ENCODE measurements at places on chromosomes 7 and 10.

DNA sequence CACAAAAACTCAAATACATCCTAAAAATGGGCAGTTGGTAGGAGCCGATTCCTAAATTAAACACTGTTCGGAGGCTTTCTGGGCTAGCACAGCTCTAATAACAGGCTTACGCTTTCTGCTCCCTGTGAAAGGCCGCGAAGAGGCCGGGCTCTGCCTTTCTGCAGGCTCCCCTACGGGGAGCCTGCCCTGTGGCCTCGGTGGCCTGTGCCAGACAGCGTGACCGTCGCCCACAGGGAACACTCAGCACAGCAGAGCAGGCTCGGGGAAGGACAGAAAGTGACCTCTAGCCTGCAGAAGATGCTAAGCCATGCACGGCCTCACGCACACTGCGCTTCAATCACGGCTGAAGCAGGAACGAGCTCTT lies 64.2 kb downstream of the DIP2C start:
- DNase-seq = no peak

GRCh38 chr7:111264111-111264868 lies 173.4 kb downstream of the LRRN3 start:
- no peak for DNase-seq

DNA sequence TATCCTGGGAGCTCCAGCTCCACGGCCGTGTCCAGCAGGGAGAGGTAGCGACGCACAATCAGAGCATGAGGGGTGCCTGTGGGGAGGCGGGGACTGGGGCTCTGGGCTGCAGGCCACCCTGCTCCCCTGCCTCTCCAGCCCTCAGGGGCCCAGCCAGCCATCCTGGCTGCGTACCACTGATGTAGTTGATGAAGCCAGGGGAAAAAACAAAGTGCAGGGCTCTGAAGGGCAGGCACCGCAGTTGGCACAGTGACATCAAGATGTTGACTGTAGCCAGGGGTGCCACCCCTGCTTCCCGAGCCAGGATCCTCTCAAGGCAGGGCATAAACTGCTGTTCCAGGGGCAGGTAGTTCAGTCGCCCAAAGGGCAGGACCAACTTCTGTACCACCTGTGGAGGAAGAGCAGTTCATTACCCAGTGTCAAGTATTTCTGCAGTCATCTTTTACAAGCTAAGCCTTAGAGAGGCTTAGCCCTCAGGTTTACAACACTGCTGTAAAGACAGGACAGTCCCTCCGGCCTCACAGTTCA lies 2.8 kb downstream of the FASTK start:
- no peak for DNase-seq

GRCh38 chr10:122143238-122143841 lies 127.8 kb upstream of the BTBD16 start:
- DNase-seq = no peak

DNA sequence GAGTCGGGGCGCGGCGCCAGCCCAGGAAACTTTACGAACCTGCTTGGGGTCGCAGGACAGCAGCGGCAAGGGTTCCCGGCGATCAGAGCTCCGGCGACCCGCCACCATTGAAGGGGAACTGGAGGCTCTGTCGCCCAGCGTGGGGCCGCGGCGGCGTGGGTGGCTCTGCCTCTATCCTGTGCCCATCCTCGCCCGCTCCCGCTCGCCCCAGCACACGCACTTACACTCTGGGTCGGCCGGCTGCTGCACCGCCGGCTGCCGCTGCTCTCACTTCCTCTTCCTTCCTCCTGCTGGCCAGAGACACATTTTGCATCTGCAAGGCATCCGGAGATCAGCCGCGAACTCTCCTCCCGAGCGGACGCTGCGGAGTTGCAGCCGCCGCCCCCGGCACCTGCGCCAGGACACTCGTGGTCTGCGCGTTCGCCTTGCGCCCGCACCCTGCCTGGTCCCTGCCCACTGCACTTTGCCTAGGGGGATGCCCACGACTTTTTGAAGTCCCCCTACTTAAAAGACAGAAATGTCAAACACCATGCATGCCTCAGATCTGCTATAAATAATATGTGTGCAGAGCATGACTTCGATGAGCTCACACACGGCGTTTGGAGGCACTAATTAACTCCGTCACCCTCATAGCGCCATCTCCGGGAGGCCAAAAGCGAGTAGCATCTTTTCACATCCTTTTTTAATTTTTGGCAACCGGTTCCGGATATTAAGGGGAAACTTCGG lies at the start of gene ELMO1:
TSS of gene ELMO1 (minus strand) at position 229 of the 726 bp plus-strand sequence. CDS start 106,174 bp downstream, outside the sequence.
- DNase-seq = peak; percentile 51

GRCh38 chr7:2687881-2688318 lies at the start of gene AMZ1:
AMZ1 (plus strand) TSS chr7:2688202; CDS start chr7:2700452, 12,250 bp downstream.
- no peak for DNase-seq

- DNase-seq = no peak
These were observed 587.2 kb downstream of the SORCS1 start for GRCh38 chr10:106577266-106577665.

- no peak for DNase-seq
These were observed 44.6 kb upstream of the C1QL3 start for GRCh38 chr10:16566202-16566805.

GRCh38 chr10:97842656-97843280 lies 6.9 kb upstream of the GOLGA7B start:
- no peak for DNase-seq

- peak; percentile 6 for DNase-seq
These were observed 131.1 kb upstream of the CDK1 start for GRCh38 chr10:60646966-60647796.

GRCh38 chr10:57562211-57562610 lies 705.5 kb downstream of the IPMK start:
- no peak for DNase-seq

DNA sequence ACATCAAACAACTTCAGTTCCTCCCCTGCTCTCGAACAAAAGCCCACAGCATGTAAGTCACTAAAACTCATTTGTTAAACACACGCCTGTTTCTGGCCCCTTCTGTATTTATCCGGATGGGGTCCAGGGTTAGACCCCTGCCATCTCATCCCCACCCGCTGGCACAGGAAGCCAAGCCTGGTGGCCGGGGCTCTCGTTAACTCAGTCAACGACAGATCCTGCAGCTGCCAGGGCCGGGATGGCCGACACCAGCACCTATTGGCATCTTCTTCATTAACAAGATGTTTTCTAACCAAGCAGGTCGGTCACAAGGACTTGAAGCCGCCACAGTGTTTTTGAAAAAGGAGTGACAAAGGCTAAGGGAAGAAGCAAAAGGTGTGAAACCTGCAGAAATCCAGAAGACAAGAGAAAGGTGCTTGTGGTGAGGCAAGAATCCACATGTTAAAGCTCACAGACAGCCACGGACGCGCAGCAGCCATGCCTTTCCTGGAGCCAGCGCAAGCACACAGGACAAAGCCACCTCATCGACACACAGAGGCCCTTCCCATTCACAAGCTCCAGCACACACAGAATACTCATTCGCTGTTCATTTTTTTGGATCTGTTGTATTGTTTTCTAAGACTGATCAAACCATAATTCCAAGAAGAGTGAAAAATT lies 202.7 kb downstream of the DIP2C start:
- no peak for DNase-seq

DNA sequence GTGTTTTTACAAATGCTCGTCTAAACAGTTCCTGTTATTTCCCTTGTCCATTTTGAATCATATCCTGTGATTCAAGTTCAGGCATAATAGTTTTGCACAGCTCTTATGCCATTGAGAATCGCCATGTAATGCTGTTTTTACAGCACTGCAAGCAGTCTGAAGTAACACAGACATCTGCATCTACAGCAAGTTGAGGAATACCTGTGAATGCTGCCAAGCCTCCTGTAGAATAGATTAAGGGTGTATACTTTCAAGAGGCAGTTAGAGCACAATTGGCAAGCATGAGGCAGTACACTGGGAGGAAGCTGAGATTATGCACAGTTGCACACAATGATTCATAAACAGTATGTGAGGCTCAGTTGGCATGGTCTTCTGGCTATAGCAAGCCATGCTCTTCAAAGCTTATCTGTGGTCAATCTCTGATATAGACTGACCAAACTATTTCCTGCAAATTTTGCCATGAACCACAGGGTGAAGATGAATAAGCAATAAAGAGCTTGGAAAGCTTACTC lies 121.9 kb upstream of the AKR1E2 start:
- DNase-seq = no peak

All from stimulated activated CD8-positive, alpha-beta memory T cell treated with anti-CD3 and anti-CD28 coated beads, Interleukin-12 subunit alpha, Interleukin-12 subunit beta, amount 100 ng/mL, for 1 hour (primary cell).